ENCODE measurements at places on chromosomes 16 and 17. TPM values are rescaled to one million over a fixed set of nuclear protein-coding genes. Genes with fewer than 3 reads are reported as not detected.

DNA sequence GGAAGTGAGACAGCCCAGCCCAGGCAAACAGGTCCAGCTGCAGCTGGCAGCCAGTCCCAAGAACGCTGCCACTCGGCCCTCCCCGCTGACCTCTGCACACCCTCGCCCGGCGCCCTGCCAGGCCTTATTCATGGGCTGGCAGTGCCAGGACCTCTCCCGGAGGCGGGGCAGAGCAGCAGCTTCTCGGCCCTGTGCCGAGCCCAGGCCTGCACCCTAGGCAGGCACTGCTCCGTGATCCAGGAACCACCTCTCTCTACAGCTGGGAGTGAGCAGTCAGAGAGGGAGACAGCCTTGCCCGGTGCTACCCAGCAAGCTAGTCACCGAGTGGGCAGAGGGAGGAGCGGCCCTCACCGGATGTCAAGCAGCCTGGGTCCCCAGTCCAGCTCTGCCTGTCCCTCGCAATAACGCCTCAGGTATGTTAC, 79.9 kb upstream of the CBX4 start:
- H3K4me3 ChIP-seq = no peak overlapping the region
- peaks cover 5% of the 10 kb centered on the region for H3K4me1 ChIP-seq
- no peak overlapping the region for H3K27ac ChIP-seq
- no peaks in the 10 kb centered on the region for H3K36me3 ChIP-seq
- no peak for DNase-seq
- peaks cover 21% of the 10 kb centered on the region for H3K27me3 ChIP-seq

- no peak within 1 kb of the TSS for H3K4me3 ChIP-seq
- DNase-seq = peak; percentile 58
- no peaks in the 10 kb centered on the region for H3K27me3 ChIP-seq
- no peak within 1 kb of the TSS for H3K27ac ChIP-seq
- peaks cover 11% of the 10 kb centered on the region for H3K36me3 ChIP-seq
Measured at GRCh38 chr17:7888184-7888920, at the start of gene CHD3. Gene CHD3, plus strand, starts transcription at chr17:7888789. Its CDS starts 212 bp downstream, at chr17:7889001.

DNA sequence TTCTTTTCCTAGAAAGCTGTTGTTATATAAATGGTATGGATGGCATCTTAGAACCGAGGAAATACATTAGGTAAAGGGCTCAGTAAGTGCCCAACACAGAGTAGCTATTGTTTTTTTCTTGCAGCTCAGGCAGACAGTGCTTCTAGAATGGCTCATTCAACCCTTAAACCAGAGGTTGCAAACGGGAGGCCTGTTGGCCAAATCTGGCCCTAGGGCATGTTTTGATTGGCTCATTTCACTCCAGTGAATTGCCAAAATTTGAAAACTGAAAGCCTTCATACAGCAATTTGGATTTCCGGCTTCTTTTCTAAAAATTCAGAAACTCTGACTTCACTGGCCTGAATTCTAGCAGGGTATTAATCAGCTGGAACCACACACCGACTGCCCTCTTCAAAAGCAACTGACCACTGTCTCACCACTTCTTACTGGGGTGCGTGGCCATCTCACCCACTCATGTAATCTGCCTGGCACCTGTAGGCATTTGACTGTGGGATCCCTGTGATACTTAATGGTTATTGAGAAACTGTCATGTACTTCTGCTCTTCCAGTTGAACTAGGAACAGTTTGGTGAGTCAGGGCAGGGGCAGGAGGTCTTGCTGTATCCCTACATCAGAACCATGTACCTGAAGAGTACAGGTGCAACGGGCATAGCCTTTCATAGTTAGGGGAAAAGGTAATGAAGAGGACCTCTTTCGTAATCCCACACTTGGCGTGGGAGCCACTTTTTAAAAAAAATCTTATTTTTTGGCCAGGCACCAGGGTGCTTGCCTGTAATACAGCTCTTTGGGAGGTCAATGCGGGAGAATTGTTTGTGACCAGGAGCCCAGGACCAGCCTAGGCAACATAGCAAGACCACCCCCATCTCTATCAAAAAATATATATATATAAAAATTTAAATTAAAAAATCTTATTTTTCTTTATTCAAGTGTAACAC, 53.6 kb upstream of the SCNN1B start:
- no peak overlapping the region for H3K27ac ChIP-seq
- H3K27me3 ChIP-seq = peaks cover 4% of the 10 kb centered on the region
- H3K36me3 ChIP-seq = no peaks in the 10 kb centered on the region

DNA sequence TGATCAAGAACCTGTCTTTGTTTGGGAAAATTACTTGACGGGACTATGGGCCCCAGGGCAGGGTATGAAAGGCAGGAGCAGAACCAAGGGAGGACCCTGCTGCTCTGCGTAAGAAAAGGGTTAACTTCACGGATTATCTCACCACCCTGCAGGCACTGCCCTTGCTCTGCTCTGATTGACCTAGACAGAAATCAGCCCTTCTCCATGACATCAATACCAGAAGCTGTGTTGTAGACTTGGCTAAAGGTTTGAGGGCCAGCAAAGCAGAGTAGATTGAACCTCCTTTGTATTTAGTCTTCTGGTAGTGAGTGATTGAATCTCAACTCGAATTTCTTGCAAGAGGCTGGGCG, 52.9 kb upstream of the ETV4 start:
- H3K4me1 ChIP-seq = peaks cover 31% of the 10 kb centered on the region
- no peaks in the 10 kb centered on the region for H3K27me3 ChIP-seq
- no peak for DNase-seq
- H3K4me3 ChIP-seq = no peak overlapping the region
- H3K27ac ChIP-seq = no peak overlapping the region
- no peaks in the 10 kb centered on the region for H3K36me3 ChIP-seq

- H3K27me3 ChIP-seq = peaks cover 13% of the 10 kb centered on the region
- no peak overlapping the region for H3K4me3 ChIP-seq
- no peak overlapping the region for H3K27ac ChIP-seq
- DNase-seq = no peak
- peaks cover 5% of the 10 kb centered on the region for H3K4me1 ChIP-seq
- peaks cover 27% of the 10 kb centered on the region for H3K36me3 ChIP-seq
Measured at GRCh38 chr16:67147437-67148140, 3.2 kb downstream of the B3GNT9 start.

DNA sequence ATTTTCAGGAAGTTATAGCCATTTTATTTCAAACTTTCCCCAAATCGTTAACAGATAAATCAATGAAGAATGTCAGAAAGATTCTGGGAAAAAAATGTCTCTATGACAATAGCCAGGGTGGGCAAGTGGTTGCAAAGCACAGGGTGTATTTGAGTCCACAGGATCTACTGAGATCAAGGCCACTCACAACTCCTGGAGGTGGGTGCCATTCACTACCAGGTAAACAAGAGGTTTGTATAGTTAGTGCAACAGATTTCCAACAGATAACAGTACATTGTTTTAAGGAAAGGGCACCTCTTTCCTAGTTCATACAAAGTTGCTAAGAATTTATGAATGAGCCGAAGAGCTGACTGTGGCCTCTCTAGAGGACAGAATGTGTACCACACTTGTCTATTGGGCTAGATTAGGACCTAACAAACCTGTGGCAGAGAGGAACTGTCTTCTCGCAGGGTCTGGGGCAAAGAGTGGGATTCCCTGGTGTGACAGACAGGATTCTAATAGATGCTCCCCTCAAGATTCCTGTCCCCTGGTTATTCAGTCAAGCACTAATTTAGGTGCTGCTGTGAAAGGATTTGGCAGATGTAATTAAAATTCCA, 52.0 kb upstream of the ZNF629 start:
- H3K36me3 ChIP-seq = peaks cover 12% of the 10 kb centered on the region
- peak overlapping the region; percentile 8 for H3K27ac ChIP-seq
- no peak for DNase-seq

DNA sequence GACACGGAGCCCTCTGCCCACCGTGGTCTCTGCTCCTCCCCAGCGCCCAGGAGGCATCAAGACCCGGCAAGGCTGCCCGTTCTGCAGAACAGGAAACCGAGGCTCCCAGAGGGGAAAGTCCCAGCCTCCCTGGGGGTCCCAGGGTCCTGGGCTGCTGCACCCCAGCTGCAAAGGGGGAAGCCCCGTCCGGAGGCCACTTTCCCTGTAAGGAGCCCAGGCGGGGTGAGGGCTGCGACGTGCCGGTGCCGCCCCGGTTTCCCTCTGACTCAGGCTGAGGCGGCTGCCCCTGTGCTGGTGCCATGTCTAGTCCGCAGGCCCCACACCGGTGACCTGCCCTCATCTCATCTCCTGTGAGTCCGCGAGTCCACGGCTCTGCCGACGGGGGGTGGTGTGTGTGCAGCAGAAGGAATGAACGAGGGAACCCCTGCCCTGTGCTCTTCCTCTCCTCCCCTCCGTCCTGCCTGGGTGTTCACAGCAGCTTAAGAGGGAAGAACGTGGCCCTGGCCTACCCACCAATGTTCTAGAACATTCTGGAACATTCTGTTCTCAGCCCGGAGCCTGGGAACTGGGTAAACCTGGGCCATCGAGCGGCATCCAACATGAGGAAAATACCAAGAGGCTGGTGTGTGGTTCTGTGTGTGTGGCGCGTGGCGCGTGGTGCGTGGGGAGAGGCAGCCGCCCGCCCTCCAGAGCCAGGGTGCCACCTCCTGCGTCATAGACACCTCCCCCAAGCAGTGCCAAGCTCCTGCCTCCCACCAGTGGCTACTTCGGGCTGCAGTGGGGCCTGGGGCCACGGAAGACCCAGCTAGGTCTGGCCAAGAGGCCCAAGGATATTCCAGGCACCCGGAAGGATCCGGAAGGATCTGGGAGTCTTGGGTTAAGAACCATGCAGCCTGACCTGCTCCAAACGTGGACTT, 7.0 kb upstream of the CBFA2T3 start:
- no peak overlapping the region for H3K4me3 ChIP-seq
- H3K36me3 ChIP-seq = no peaks in the 10 kb centered on the region
- peaks cover 20% of the 10 kb centered on the region for H3K27me3 ChIP-seq
- no peaks in the 10 kb centered on the region for H3K4me1 ChIP-seq

DNA sequence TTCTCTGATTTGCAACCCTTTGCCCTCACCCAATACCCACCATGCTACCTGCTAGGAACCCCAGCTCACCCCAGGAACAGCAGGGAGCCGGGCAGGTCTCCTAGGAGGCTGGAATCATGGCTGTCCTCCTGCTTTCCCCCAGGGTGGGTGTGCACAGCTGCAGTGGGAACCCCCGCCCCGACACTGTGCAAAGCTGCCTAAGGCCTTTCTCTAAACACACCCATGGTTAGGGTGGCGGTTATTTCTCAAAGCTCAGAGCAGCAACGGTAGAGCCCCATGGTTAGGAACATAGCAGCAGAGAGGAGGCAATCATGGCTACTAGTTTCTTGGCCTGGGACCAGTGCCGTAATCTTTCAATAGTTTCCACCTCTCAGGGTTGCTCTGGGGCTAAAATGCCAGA, 52.2 kb downstream of the ABCC12 start:
- no peaks in the 10 kb centered on the region for H3K4me1 ChIP-seq
- peaks cover 9% of the 10 kb centered on the region for H3K27me3 ChIP-seq
- no peaks in the 10 kb centered on the region for H3K36me3 ChIP-seq
- no peak overlapping the region for H3K27ac ChIP-seq
- H3K4me3 ChIP-seq = no peak overlapping the region

- no peak overlapping the region for H3K4me3 ChIP-seq
Measured at GRCh38 chr17:17146786-17147406, 59.2 kb downstream of the PLD6 start.

DNA sequence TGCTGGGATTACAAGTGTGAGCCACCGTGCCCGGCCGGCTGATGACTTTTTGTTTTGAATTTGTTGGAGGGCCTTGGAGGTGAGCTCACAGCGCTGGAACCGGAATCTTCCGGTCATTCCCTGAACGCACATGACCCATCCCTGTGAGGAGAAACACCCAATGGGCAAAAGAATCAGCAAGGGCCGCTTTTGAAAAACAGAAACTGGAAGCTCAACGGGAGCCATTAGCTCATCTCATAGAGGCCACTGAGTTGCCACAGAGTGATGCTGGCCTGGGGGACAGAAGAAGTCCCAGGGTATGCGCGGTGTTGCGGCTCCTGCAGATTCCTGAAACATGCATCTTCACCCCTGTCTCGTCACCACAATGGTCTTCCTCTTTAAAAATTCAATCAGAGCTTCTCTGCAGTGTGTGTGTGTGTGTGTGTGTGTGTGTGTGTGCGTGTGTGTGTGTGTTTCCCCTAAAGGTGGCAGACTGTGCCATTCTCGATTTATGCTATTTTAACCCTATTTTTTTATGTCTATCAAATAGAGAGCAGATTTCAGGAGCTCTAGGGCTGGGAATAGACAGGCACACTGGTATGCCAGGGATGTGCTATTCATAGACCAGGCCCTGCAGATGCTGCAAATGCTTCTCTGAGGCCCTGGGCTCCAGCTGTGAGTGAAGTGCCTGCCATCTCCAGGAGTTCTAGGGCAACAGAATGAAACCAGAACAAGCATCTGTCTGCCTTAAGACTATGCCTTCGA, 68.3 kb downstream of the MARCHF10 start:
- H3K36me3 ChIP-seq = no peaks in the 10 kb centered on the region
- peaks cover 4% of the 10 kb centered on the region for H3K4me1 ChIP-seq
- DNase-seq = no peak
- no peak overlapping the region for H3K4me3 ChIP-seq
- H3K27ac ChIP-seq = no peak overlapping the region

DNA sequence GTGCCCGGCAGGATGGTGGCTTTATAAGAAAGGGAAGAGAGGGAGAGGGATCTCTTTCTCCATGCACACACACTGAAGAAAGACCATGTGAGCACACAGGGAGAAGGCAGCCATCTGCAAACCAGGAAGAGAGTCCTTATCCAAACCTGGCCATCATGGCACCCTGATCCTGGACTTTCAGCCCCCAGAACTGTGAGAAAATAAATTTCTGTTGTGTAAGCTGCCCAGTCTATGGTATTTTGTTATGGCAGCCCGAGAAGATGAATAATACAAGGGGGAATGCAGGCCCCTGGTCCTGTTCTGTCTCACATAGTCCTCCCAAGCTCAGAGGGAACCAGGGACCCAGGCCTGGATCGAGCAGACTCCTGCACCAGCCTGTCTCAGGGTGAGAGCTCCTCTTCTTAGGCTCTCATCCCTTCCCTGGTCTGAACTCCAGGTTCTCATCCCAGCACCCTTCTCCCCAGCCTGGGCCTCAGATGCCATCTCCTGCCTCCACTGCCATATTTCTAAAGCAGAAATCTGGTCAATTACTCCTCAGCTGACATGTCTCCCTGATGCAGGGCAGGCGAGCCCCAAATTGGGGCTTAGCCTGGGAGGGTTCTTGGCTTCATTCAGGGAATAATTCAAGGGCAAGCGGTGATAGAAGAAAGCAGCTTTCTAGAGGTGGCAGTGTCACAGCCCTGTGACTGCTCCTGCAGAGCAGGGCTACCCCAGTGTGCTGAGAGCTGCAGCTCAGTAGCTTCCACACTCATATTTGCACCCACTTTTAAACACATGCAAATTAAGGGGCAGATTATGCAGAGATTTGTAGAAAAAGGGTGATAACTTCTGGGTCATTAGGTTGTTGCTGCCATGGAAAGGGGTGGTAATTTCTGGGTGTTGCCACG, 28.8 kb downstream of the IGFBP4 start:
- H3K27ac ChIP-seq = peak overlapping the region; percentile 94
- no peak overlapping the region for H3K4me3 ChIP-seq
- DNase-seq = no peak
- peaks cover 23% of the 10 kb centered on the region for H3K4me1 ChIP-seq
- no peaks in the 10 kb centered on the region for H3K27me3 ChIP-seq
- no peaks in the 10 kb centered on the region for H3K36me3 ChIP-seq

- H3K36me3 ChIP-seq = no peaks in the 10 kb centered on the region
- DNase-seq = no peak
- H3K4me1 ChIP-seq = no peaks in the 10 kb centered on the region
- H3K27ac ChIP-seq = no peak overlapping the region
Measured at GRCh38 chr16:60363566-60363965, 1629.5 kb upstream of the GOT2 start.

GRCh38 chr17:78651554-78651953, 74.4 kb upstream of the DNAH17 start:
- H3K4me3 ChIP-seq = no peak overlapping the region
- peaks cover 15% of the 10 kb centered on the region for H3K4me1 ChIP-seq
- no peaks in the 10 kb centered on the region for H3K27me3 ChIP-seq
- H3K27ac ChIP-seq = no peak overlapping the region
- DNase-seq = no peak

- no peaks in the 10 kb centered on the region for H3K36me3 ChIP-seq
- DNase-seq = peak; percentile 74
- H3K27ac ChIP-seq = no peak overlapping the region
Measured at GRCh38 chr17:491086-492021, 138.7 kb upstream of the RPH3AL start.

HASPIN gene
- total RNA-seq = 4.2 TPM

FOXF1 gene
- total RNA-seq = 2.6 TPM
